Endodermal cell (in vitro differentiated cells): ENCODE measurements at places on chromosomes 12 and 14.

GRCh38 chr12:55250944-55251343 is 6.5 kb downstream of the OR6C74 start:
- no peak for DNase-seq

GRCh38 chr12:39420043-39420442 is 22.9 kb downstream of the KIF21A start:
- no peak for DNase-seq

DNA sequence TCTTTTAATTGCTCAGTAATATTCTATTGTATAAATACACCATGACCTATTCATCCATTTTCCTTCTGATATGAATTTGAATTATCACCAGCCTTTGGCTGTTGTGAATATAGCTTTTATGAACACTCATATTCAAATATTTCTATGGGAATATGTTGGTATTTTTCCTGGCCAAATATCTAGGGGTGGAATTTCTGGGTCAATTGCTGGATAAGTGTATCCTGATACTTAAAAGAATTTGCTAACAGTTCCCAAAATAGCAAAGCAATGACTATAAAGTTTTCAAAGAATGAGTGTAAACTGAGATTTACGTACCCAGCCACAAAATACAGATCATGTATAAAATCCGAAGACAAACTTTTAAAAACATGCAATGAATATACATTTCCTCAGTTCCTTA is 148.7 kb upstream of the CLEC14A start:
- no peak for DNase-seq

DNA sequence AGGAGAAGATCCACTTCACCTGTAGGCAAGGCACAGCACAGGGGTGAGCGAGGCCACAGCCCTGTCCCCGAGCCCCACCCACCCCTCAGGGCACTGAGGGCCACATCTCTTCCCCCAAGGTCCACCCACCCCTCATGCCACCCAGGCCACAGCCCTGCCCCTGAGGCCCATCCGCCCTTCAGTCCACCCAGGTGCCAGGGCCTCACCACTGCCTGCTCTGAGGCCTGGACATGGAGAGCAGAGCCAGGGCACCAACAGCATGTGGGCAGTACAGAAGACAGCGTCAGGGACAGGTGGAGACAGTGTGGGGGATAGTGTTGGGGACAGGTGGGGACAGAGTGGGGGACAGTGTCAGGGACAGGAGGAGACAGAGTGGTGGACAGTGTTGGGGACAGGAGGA is 138.3 kb downstream of the TMEM121 start:
- DNase-seq = no peak

DNA sequence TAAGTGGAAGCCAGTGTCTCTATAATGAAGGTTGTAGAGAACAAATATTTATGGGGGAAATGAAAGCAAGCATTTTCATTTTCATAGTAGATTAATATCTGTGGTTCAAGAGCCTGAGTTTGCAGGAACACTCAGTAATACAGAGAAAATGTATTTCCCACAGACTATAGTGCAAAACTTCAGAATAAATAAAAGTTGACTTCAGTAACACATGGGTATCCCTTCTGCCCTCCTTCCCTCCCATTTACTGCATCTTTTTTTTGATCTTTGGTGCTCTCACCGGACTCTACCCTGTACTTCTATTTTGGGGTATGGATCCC is 75.3 kb upstream of the AMN1 start:
- no peak for DNase-seq

GRCh38 chr14:58401587-58401986 is 5.9 kb downstream of the TOMM20L start:
- DNase-seq = no peak

- no peak for DNase-seq
These were observed 77.2 kb downstream of the BTG1 start for GRCh38 chr12:92068459-92068858.

DNA sequence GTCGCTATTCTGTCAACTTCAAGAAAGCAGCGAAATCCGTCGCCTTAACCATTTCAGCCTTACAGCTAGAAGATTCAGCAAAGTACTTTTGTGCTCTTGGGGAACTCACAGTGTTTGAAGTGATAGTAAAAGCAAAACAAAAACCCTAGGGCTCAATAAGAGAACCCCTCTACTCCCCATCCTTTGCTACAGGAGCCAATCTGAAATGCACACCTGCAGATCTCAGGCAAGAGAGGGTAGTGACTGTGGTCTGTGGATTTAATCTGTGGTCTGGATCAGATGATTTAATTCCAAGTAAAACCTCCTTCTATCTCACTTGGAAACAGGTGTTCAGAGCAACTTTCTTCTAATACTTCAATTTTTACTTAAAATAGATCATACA is 422.9 kb upstream of the OR4E1 start:
- no peak for DNase-seq

GRCh38 chr12:93968536-93969285 is 179.7 kb upstream of the PLXNC1 start:
- no peak for DNase-seq

DNA sequence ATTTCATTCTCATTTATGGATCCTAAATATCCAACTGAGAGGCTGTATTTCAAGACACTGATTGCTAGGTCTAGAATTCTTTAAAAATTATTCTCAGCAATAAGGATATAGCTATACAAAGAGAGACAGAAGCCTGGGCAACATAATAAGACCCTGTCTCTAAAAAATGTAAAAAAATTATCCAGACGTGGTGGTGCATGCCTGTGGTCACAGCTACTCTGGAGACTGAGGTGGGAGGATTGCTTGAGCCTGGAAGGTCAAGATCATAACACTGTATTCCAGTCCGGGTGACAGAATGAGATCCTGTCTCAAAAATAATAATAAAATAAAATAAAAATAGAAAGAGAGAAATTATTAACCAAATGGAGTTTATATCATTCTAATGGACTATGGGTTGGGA is 20.6 kb upstream of the ARID2 start:
- DNase-seq = no peak

- no peak for DNase-seq
These were observed 172.7 kb downstream of the ETNK1 start for GRCh38 chr12:22797701-22798100.

GRCh38 chr12:122947352-122947792 is 18.9 kb downstream of the ABCB9 start:
- DNase-seq = no peak

DNA sequence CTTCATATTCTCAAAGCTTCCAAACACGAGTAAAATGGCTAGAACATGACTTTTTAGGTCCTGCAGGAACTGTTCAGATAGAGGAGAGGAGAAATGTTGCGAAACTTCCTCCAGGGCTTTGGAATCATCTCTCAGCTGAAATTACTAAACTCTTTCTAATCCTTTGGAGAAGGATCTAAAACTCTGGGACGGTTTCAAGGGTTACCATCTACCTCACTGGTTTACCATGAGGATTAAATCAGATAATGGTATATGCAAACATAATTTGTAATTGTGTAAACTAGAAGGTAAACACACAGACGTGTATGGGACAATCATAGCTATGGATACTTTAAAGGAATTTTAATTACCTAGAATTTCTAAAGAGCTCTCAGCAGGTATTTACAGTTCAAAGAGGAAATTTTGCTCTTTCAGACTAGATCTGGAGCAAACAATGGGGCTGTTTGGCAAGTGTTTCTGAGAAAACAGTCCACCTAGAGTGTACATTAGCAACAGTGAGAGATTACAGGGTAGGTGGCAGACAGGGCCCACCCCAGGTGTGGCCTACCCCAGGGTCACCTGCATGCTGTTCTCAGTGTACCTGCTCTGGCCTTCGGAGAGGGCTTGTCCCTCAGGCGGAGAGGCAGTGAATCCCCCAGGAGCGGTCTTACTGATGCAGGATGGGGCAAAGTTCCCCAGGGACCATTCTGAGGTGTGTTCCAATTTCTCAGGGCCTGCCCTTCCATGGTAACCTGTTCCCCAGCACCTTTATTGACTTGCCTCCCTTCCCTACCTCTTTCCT is 124.7 kb upstream of the MAX start:
- peak; percentile 90 for DNase-seq

DNA sequence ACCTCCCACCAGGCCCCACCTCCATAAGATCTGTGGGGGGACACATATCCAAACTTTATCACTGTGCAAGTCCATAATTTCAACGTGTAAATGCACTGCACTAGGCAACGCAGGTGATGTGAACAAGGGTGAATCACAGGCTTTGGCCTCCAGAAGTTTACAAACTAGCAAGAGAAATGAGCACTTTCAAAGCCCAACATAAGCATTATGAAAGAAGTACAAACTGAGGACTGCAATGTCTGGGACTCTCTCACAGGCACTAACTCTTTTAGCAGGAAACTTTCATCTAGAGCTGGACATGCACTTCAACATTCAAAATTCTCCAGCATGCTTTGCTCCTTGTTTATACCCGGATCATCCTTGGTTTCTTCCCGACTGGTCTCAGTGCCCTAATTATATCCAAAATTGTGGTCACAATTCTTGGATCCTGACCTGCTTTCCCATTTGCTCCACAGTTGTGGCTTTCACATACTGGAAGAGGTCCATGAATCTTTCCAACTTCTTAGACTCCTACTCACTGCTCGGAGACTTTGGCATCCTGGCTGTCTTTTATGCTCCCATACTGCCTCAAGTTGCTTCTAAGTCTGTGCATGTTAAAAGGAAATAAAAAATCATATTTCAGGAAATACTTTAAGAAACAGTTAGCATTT is 44.9 kb upstream of the STRAP start:
- no peak for DNase-seq

DNA sequence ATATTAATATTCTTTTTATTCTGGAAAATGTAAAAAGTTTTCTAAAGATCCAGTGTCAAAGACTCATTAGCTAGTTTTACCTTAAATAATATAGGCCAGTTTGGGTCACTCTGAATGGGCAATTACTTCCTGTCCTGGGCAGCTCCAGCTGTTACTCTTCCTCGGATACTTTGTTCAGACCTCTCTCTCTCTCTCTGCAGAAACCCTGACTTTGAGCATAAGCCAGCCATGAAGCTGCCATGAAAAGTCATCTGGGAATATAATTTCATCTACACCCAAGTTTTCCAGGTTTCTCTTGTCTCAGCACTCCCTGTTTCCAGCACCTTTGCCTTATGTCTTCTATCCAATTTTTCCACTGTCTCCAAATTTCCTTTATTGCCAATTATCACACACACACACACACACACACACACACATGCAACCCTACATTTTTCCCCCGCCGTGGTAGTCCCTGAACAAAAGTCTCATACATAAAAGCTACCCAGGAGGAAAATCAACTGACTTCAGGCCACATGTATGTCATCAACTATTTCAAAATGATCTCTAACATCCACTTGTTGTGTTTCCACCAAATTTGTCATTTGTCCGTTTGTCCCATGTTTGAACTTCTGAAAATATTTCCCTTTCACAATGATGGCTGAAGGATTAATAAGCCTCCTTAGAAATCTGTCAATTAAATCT is 318.1 kb downstream of the SSPN start:
- no peak for DNase-seq

- DNase-seq = peak; percentile 49
These were observed 11.0 kb upstream of the AEBP2 start for GRCh38 chr12:19428246-19428645.

DNA sequence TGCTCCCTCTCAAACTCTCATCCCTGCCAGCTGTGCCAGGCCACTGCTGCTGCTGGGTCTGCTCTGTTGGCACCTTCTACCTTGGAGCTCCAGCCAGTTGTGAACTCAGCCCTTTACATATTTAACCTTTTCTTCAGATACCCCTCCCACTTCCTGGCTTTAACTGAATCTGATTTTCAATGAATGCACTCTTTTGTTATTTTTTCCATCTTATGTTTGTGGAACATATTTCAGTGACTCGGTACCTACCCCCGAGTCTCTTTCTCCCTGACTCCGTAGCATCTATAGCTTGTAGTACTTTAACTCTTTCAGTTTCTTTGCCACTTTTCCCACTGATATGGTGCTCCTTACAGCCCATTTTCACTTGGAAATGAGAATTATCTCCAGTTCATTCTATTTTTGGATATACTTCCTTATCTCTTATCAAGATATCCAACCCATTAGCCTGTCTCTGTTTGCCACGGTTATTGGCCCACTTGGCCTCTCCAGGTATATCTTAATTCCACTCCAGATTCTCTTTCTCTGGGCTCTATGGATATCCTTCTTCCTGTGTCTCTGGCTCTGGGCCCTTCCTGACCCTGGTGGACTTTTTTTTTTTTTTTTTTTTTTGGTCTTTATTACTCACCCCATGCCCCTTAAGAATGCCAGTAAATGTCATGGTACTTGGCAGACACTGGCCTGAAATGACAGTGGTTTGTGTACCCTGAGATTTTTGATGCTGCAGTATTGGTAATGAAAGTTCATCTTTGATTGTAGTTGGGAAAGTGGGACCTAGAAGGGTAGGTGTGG is 62.7 kb downstream of the PELI2 start:
- no peak for DNase-seq

DNA sequence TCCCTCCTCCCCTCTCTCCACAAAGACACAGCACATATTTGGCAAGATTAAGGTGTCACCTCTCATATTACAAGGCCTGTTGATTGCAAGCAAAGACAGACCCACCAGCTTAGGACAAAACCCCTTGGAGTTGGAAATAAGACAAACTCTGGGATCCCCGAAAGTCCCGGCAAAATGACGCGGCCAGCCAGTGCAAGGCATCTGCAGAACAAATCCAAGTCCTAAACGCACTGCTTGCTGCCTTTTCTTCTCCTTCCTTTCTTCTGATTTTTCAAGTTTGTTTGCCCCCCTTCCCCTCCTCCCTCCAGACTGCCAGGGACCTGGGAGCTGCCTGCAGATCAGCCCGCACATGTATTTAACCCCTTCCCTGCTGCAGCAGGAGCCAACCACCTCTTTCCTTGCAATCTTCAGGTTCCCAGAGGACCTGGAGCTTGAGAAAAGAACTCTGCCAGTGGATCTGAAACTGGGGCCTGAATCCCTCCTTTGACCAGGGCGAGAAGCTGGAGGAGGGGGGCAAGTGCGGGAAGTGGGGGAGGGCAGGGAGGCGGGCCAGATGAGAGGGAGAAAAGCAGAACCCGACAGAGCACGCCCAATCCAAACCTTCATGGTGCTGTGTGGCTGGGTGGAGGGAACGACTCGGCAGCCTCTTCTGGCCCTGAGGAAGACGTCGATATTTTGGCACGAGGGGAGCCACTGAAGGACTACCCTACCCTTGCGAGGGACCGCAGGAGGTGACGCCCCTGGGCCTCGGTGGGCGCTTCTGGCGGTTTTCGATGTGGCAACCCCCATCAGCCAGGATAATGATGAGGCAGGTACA is 2.0 kb upstream of the NTF3 start:
- peak; percentile 88 for DNase-seq

- DNase-seq = peak; percentile 95
These were observed 77.2 kb downstream of the SERPINA3 start for GRCh38 chr14:94689218-94689984.

GRCh38 chr12:117646520-117646919 is 285.1 kb upstream of the NOS1 start:
- DNase-seq = peak; percentile 46

GRCh38 chr12:79067977-79068376 is 203.4 kb downstream of the SYT1 start:
- DNase-seq = no peak

- peak; percentile 82 for DNase-seq
These were observed 115.1 kb upstream of the PCED1B start for GRCh38 chr12:46963977-46964971.
